NCI-H1436 treated with DMSO at 0.1 percent for 48 hours (cell line): ENCODE measurements at places on chromosomes 3 and 15.

GRCh38 chr15:45729141-45729540 is 94.3 kb downstream of the SQOR start:
- no peak for DNase-seq

DNA sequence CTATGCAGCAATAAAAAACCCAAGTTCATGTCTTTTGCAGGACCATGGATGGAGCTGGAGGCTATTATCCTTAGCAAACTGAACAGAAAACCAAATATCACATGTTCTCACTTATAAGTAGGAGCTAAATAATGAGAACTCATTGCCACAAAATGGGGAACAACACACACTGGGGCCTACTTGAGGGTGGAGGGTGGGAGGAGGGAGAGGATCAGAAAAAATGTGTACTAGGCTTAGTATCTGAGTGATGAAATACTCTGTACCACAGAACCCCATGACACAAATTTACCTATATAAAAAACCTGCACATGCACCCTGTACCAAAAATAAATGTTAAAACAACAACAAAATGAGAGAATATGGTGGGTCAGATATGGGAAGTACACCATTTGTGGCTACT is 49.6 kb upstream of the AADACL2 start:
- no peak for DNase-seq

- DNase-seq, result no peak
Measured at GRCh38 chr3:187931101-187931500, 185.8 kb upstream of the BCL6 start.

GRCh38 chr3:126999383-126999782 is 16.5 kb downstream of the PLXNA1 start:
- DNase-seq, result no peak

- DNase-seq, result no peak
Measured at GRCh38 chr3:47605652-47606051, 27.0 kb upstream of the CSPG5 start.

GRCh38 chr3:153245661-153246060 is 83.6 kb downstream of the RAP2B start:
- no peak for DNase-seq

DNA sequence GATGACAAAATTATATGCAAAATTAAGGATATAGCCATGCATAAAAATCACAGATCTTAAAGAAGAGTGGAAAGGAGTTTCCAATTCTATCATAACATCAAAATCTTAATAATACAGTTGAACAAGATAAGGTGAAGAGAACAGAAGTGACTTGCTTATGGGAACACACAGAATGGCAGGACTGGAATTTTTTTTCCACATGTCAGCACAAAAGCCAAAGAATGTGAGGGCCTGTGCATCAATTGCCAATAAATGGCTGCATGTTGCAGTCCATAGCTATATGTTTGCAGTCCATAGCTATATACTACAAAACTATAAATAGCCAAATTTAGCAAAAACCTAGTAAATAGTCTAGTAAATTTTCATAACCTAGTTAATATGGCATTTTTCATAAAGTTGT is 10.4 kb upstream of the MB21D2 start:
- DNase-seq, result no peak

- DNase-seq, result no peak
Measured at GRCh38 chr3:158794936-158795518, 6.8 kb upstream of the MFSD1 start.

GRCh38 chr3:179168918-179169317 is 20.8 kb downstream of the PIK3CA start:
- no peak for DNase-seq

- no peak for DNase-seq
Measured at GRCh38 chr15:97461226-97461625, 499.3 kb upstream of the ARRDC4 start.

GRCh38 chr3:4750306-4750968 is 228.8 kb upstream of the BHLHE40 start:
- DNase-seq, result no peak

DNA sequence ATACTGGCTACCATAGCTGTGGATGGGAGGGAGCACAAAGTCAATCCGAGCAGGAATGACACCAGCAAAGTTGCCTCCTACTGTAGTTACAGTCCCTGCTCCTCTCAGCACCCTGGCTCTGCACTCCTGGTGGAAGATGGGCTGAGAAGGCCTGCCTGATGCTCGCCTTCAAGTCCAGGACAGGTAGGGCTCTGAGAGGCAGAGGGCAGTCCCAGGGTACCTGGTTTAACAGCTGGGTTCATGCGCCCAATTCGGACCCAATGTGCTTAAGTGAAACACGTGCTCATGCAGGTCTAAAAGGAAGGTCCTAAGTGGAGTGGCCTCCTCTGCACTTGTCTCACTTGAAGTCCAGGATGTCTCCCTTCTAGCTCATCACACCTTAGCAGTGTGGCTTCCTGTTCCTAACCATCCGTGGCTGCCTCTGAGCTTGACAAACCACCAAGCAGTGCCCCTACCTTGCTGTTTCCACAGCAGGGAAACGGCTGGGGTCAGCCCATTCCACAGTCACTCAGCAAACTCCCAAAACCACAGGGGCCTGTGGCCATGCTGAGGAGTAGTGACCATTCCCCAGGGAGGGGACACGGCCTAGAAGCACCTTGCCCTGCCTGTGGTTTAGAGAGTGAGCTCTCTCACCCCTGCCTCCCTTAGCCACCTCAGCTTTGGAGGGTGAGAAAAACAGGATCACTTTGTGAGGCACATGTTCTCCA is 3.9 kb upstream of the MUSTN1 start:
- DNase-seq, result no peak

GRCh38 chr15:89893027-89893426 is 767 bp downstream of the AP3S2 start:
- no peak for DNase-seq

DNA sequence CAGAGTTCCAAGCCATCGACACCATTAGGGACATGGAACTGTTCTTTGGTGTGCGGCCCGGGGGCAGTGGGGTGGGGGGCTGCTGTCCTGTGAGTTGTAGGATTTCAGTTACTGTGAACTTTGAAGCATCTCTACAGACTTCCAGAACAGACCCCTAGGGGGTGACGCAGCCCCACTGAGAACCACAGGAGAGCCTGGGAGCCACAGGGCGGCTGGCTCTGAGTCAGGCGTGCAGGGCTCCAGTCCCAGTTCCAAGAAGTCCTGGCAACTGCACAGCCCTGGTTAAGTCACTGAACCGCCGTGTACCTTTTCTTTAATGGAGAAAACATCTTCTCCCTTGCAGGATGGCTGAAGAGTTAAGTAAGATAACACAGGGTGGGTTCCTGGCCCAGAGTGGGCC is 23.5 kb upstream of the LRTM1 start:
- no peak for DNase-seq

GRCh38 chr3:54772051-54772450 is 155.8 kb downstream of the LRTM1 start:
- no peak for DNase-seq

DNA sequence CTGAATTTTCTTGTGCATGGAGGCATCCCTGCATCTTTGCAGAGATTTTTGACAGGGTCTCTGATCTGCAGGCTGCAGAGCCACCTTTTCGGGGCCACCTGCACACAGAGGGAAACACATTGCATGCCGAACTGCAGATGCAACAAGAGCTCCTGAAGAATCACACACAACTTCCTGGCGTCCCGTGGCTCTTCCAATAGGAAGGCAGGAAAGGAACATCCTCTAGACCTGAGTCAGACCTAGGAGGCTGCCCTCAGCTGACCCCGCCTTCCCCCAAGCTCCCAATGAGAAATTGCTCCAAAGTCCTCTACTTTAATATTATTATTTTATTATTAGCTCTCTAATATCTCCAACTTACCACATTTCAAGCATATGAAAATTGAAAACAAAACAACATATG is 213.2 kb upstream of the ARRDC4 start:
- DNase-seq, result no peak

DNA sequence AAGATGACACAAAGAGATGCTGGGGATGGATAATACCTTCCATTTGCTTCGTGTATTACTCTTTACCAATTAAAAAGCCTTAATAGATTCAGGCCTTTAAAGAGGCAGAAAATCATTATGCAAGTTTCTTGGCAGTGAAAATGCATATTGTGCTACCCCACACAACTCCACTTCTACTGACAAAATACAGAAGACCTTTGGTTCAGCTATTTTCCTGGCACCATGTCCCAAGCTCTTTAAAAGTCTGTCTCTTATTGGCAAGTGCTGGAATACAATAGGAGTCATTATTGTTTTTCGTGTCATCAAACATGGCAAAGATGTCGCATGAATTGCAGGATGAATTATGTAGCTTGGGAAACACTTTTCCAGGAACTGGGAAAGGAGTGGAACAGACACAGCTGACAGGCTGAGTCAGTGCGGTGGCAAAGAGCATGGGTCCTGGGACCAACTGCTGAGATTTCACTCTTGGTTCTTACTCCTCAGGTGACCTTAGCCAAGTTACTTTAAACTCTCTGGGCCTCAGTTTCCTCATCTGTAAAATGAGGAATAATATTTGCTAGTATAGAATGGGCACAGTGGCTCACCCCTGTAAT is 5.5 kb upstream of the TSPAN3 start:
- no peak for DNase-seq

GRCh38 chr3:57772251-57772650 is 16.1 kb downstream of the SLMAP start:
- DNase-seq, result no peak

- DNase-seq, result no peak
Measured at GRCh38 chr3:127206611-127207516, 13.9 kb downstream of the PRR23E start.

DNA sequence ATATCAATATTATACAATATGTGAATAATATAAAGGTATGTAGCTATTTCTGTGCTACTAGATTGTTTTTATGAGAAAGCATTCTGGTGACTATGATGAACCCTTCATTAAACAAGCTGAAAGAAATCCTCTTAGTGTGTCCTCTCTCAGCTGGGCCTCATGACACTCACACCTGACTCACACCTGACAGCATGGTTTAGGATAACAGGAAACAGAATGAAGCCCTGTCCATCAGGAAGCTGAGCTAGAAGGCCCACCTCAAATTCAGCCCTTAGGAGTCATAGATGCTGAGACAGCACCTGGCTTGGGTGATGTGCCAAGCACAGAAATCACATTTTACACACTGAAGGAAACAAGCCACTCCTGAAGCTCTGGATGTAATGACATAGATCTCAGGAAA is 30.8 kb downstream of the CHCHD4 start:
- DNase-seq, result no peak

DNA sequence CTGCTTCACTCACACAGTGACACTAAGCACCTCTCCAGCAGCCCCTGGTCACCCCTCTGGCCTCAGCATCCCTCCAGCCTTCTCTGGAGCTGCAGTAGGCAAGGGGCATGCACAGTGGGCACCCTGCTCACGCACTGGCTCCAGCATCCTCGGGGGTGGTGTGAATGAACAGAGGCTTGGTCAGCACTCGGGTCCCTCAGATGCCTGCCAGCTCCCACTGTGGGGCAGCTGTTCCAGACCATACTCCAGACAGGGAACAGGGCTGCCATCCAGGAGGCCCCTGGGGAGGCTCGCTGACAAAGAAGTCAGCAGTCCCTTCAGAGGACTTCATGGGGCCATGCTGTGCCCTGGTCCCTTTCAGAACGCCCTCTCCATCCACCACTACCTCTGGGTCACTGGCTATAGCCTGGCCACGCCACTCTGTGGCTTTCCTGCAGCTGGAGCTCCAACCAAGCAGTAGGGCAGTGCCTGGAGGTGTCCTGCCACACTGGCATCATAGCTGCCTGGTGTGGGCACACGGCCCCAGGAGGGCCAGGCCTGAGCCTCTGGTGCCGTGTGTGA is 26.3 kb downstream of the ALS2CL start:
- no peak for DNase-seq

- peak; percentile 16 for DNase-seq
Measured at GRCh38 chr3:150787741-150788370, 24.9 kb upstream of the SIAH2 start.

DNA sequence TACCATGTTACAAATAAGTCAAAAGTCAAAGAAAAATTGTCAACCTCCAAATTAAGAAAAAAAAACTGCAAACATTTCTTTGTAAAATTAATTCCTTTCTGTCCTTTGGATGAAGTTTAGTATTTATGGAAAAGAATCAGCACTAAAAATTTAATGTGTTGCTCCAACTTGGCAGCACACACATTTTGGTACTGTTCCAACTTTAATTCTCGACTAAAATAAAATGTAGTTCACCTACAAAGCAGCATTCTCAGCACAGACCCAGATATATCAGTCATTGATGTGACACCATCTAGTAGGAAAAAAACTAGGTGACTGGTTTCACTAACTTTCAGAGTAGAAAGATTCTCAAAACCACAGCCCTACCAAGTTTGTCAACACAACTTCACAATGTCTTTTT is 131.7 kb upstream of the ROBO2 start:
- no peak for DNase-seq

DNA sequence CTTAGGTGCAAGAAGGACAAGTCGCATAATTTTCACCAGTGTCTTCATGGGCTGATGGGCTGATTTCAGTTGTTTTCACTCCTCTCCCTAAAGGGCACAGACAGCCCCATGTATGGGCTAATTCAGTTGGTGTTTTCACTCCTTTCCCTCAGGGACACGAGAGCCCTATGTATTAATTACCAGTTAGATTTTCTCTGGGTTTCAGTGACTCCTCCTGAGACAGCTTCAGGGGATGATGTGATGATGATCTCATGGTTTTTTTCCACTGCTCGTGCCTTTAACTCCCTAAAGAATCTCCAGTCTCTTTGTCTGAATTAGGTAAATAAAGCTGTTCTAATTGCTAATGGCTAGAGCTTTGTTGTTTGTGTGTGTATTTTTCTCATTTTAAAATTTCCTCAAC is 9.9 kb downstream of the RAMAC start:
- DNase-seq, result peak; percentile 49

- no peak for DNase-seq
Measured at GRCh38 chr3:127370906-127371305, 83.1 kb upstream of the PRR20G start.

- no peak for DNase-seq
Measured at GRCh38 chr3:20811631-20812030, 625.6 kb upstream of the SGO1 start.

DNA sequence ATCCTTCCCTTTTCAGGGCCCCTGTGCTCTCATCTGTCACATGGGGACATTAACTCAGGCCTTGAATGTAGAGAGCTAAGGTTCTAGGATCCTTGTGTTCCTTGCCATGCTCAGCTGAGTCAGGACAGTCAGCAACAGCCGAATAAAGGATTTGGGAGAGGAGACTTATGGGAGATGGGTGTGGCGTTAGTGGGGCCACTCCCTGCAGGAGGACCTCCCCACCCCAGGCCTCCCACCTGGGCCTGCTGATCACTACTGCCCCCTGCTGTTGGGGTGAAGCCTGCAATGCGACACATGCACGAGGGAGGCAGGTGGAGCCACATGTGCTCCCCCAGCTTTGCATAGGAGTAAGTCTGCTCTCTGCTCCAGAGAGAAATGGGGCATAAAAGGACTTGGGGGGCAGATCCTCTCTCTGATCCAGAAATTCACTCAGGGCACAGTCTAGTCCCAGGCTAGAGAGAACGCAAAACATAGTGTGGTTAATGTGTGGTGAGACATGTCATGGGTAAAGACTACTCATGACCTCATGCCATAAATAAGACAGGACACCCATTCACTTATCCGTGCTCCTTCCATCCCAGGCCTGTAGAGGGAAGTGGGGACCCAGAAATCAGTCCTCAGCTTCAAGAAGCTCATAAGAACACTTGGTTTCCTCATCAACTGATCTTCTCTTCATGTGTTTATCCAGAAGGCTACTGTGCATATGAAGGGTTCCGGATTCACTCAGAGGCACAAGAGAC is 19.4 kb downstream of the RBP1 start:
- no peak for DNase-seq

GRCh38 chr3:41522612-41523011 is 323.3 kb downstream of the CTNNB1 start:
- DNase-seq, result no peak

- DNase-seq, result no peak
Measured at GRCh38 chr15:71804226-71804625, 6.1 kb upstream of the NR2E3 start.
